Activated CD4-positive, alpha-beta memory T cell treated with anti-CD3 and anti-CD28 coated beads for 36 hours (primary cell): ENCODE measurements at places on chromosomes 6 and 20. TPM values are rescaled to one million over a fixed set of nuclear protein-coding genes. Genes with fewer than 3 reads are reported as not detected.

The RNGTT gene
- total RNA-seq: 21.3 TPM

The DACT2 gene
- not detected for total RNA-seq

The LY6G5C gene
- total RNA-seq: 1.8 TPM

The IL17F gene
- total RNA-seq: 113 TPM

The NHSL1 gene
- 0.53 TPM for total RNA-seq

The FAXC gene
- not detected for total RNA-seq

The C6orf15 gene
- not detected for total RNA-seq

The ENPP3 gene
- 0.86 TPM for total RNA-seq

The MYLK4 gene
- 0.05 TPM for total RNA-seq

The SERINC1 gene
- total RNA-seq: 51.1 TPM

The RBBP8NL gene
- not detected for total RNA-seq

The SLC32A1 gene
- not detected for total RNA-seq

The HLA-DMB gene
- total RNA-seq: 1.9 TPM

The RGS17 gene
- total RNA-seq: not detected

The PSORS1C2 gene
- total RNA-seq: not detected

The BTNL2 gene
- total RNA-seq: not detected

The LY6G6D gene
- total RNA-seq: not detected

The IL17A gene
- 33.7 TPM for total RNA-seq

The HEY2 gene
- not detected for total RNA-seq

The MEP1A gene
- not detected for total RNA-seq

The SLC2A10 gene
- not detected for total RNA-seq

The FAM83C gene
- not detected for total RNA-seq

The GJA10 gene
- total RNA-seq: not detected

The FRS3 gene
- total RNA-seq: 5.5 TPM

The SLC17A9 gene
- total RNA-seq: 9.5 TPM

The RNF146 gene
- total RNA-seq: 20.3 TPM

The PSMB8 gene
- total RNA-seq: 350 TPM

The POM121L2 gene
- total RNA-seq: not detected

The HTR1B gene
- total RNA-seq: not detected

The NRN1 gene
- 1.3 TPM for total RNA-seq

The KHDC1L gene
- not detected for total RNA-seq
